ENCODE measurements at places on chromosomes 1 and 21.
A peak's percentile ranks its signal among the peaks of the same experiment; 100 is the strongest.

GRCh38 chr1:19799230-19800075 lies at the start of gene TMCO4:
Gene TMCO4, minus strand, starts transcription at chr1:19799916. Its CDS starts 19,158 bp downstream, at chr1:19780758.
- peak; percentile 48 for DNase-seq

DNA sequence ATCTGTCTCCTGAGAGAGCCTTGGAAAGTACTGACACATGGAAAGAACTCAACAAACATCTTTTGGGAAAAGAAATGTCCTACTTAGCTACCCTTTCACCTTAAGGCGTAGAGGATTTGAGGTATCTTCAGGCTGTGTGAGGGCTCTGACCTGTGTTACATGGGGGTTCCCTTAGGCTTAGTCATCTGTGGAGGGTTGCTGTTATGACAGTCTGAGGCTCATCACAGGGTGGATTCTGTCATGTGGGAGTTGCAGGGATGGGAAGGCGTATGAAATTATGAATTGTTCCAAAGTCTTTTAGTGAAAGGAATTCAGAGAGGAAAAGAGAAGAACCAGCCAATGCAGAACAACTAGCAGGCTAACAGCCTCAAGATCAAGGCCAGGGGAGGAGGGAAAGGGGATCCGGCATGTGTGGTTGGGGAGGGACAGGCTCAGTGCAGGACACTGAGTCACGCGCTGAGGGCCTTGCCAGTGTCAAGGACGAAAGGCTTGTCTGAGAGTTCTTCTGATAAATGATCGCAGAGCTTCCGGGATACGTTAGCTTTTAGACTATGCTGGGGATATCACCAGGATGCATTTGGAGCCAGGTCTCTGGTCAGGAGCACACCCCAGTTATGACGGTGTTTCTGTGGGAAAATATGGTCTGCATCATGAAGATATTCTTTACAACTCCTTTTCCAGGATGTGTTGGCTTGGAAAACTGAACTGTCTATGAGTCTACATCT lies 24.6 kb upstream of the PLA2G2C start:
- no peak for DNase-seq

DNA sequence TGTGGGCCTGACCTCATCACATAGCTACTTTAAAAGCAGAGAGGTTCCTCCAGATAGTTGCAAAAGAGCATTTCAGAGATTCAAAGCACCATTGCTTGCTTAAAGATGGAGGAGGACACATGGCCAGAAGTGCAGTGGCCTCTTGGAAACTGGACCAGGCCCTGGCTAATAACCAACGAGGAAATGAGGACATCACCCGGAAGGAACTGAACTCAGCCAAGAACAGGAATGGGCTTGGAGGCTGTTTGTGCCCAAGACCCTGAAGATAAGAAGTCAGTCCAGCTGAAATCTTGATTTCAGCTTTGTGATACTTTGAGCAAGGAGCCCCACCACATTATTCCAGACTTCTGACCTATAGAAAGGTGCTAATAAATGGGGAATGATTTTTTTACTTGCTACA lies 437.0 kb downstream of the PTPRC start:
- no peak for DNase-seq

- DNase-seq = no peak
These were observed 3.7 kb upstream of the SEMA4A start for GRCh38 chr1:156149374-156150332.

GRCh38 chr1:96090134-96090533 lies 631.5 kb upstream of the PTBP2 start:
- no peak for DNase-seq
